Stimulated activated CD4-positive, alpha-beta T cell treated with anti-CD3 and anti-CD28 coated beads, Interleukin-4, amount 100 ng/mL, for 1 hour (primary cell): ENCODE measurements at places on chromosomes 12 and 14.

DNA sequence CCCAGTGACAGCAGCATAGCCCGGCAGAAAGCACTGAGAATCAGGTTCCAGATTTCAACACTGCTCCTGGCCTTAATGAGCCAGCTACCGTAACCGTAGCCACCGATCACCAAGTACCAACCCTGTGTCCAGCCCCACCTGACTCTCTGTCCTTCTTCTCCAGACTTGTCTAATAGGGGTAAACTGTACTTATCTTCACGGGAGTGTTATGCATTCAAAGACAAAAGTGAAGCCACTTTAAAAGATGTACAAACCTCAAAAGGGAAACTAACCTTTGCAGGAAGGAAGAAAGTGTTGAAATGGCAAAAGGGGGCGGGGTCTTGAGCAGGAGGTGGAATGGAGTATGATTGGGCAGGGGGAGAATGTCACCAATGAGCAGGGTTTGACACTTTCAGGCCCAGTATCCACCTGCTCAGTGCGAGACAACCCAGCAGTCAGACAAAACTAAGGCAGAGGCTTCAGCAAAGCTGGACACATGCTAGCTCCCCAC, 226.1 kb downstream of the CHST11 start:
- peak; percentile 67 for DNase-seq

DNA sequence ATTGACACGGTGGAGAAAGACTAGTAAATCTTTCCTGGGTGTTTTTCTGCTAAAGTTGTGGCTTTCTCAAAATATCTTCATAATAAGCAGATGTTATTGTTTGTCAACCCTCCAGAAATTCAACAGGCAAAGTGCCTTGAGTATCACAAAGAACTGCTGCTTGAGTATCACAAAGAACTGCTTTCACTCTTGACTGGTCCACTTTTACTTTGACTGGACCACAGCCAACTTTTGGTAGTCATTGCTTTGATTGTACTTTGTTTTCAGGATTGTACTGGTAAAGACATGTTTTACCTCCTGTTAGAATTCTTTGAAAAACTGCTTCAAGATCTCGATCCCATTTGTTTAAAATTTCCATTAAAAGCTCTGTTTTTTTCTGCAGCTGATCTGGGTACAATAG, 62.6 kb downstream of the PDZRN4 start:
- DNase-seq: no peak

- no peak for DNase-seq
These were observed 25.0 kb upstream of the SLC17A8 start for GRCh38 chr12:100331871-100332270.

DNA sequence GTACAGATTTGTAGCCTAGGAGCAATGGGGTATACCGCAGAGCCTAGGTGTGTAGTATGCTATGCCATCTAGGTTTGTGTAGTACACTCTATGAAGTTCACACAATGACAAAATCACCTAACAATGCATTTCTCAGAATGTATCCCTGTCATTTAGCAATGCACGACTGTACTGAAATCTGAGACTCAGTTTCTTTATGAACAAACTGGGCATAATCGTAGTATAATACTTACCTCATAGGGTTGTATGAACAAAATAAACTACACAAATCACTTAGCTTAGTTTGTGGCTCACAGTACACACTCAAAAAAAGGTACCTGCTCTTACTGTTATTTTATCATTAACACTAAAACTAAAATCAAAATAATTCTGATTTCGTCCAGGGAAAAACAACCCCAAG, 6.9 kb upstream of the PRKAG1 start:
- no peak for DNase-seq

- DNase-seq: no peak
These were observed 11.1 kb downstream of the DICER1 start for GRCh38 chr14:95146079-95146771.

DNA sequence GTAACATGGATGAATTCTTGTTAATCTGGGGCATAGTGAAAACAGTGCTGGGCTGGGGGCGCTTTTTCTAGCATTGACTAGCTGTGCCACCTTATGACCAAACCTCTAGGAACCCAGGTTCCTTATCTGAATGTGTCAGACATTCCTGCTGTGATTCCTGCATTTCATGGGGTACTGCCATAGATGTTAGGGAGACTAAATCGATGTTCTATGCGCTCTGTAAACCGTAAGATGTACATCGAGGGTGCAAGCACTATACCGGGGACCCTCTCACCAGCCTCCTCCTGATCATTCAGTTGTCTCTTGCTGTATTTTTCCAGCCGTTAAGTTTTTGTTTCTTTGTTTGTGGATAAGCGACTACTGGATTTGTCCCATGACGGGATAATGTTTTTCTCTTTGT, 170.9 kb upstream of the PARP11 start:
- DNase-seq: no peak

GRCh38 chr12:113796852-113797534, 169.1 kb downstream of the RBM19 start:
- DNase-seq: no peak

DNA sequence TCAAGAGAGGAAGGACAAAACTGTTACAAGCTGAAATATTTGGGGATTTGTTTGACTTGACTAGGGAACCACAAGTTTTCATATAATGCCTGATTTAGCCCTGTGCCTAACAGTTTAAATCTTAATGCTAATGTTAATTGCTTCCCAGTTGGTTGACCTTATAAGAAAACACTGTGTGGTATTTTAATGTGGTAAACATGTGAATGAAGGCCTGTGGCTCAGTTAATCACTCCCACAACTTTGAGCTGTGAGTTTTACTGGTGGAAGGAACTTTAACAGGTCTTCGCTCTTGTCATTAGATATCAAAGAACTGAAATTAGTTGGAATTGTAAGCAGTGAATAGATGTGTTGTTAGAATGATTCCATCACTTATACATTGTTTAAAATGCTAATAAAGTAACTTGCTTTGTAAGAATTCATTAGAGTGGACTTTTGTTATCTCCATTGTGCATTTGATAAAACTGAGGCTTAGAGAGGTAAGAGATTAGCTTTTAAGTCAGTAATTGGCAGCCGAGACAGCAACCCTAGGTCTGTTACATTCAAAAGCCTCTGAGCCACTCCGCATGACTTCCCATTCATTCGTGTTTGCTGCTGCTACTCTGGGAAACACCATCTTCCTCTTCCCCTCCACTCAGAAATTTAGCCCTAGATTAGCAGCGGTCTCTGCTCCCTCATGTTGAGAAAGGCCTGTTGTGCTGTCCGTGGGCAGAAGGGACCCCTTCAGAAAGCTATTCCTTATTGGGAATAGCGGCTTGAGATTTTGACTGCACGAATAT, 1.0 kb upstream of the TBK1 start:
- no peak for DNase-seq

- DNase-seq: no peak
These were observed 3.6 kb downstream of the FOXA1 start for GRCh38 chr14:37591311-37591940.

DNA sequence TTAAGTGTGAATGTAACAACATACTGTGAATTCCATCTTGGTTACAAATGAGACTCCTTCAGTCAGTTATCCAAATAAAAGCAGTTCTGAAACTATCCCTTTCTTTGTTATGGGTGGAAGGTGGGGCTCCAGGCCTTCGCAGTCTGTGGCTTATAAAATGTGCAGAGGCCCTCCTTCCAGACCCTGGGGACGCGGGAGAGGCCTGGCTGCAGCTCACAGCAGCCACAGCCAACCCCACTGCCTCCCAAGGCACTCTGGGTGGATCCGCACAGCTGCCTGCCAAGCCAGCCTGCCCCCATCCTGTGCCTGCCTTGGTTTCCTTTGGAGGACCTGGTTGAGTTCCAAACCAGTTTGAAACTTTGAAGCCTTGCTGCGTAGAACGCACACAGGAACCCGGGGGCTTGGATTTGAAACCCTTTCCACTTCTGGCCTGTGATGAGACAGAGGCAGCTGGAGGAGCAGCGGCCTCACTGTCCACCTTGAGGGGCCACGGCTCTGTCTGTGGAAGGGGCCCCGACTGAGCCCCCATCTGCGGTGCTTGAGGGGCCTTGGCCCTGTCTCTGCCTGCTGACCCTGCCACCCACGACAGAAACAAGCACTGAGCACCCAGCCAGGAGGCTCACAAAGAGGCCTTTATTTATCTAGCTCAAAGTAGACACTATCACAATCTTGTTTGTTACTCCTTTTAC, 30.4 kb downstream of the CCNK start:
- DNase-seq: no peak

DNA sequence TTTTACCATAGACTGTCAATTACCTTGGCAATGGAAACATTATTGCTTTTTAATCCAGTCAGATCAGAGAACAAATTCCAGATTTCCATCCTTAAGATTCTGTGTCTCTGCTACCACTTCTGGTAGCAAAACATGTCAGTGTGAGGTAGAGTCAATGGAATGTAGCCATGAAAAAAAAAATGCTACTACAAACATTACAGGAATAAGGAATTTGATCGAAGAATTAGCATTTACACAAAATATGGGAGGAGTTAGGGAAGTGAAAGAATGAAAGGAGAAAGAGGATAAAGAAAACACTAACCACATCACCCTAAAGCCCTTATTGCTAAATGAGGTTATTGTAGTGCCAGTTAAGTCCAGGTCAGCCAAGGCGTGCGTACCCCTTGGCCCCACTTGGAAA, 9.2 kb downstream of the MED21 start:
- DNase-seq: no peak

DNA sequence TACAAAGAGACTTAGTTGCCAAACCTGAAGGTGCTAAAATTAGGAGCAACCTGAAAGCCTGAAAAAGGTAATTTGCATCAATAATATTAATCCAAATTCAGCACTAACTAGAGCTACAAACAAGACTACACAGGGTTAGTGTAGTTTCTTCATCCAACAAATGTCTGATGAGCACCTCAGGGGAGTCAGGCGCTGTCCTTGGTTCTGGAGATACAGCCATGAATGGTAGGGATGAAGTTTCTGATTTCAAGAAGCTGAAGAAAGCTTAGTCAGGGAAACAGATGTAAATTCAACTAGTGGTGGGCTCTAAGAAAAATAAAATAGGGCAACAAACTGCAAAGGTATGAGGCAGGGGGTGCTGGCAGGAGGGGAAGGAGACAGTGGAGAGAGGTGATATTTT, 266.3 kb downstream of the GLT1D1 start:
- no peak for DNase-seq

DNA sequence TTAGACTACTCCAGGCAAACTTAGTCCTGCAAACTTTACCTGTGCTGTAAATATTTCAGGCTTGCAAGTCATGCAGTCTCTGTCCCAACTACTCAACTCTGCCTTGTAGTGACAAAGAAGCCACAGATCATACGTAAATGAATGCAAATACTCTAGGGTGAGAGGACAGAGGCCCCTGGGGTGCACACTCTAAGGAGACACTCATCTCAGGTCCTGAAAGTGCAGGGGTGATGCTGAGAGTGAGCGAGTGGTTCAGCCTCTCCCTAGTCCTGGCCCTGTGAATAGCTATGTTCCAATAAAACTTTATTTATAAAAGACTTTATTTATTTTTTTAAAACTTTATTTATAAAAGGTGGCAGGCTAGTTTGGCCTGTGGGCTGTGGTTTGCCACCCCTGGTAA, 34.9 kb downstream of the HCAR2 start:
- DNase-seq: no peak

GRCh38 chr12:107655281-107656065, 30.1 kb upstream of the PWP1 start:
- DNase-seq: no peak

DNA sequence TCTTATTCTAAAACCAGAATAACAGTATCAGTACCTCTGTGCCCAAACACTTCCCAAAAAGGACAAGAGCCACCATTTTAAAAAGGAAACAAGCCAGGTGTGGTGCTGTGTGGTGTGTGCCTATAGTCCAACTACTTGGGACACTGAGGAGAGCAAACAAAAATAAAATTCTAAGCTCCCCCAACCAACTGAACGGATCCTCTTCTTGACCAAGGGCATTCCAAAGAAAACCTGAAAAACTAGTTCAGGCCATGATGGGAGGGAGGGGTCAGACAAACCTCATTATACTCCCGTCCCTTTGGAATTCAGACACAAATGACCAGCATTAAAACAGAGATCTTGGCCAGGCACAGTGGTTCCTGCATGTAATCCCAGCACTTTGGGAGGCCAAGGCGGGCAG, 20.5 kb downstream of the SLC11A2 start:
- no peak for DNase-seq

- DNase-seq: no peak
These were observed 236.0 kb upstream of the SYT1 start for GRCh38 chr12:78628491-78629100.

DNA sequence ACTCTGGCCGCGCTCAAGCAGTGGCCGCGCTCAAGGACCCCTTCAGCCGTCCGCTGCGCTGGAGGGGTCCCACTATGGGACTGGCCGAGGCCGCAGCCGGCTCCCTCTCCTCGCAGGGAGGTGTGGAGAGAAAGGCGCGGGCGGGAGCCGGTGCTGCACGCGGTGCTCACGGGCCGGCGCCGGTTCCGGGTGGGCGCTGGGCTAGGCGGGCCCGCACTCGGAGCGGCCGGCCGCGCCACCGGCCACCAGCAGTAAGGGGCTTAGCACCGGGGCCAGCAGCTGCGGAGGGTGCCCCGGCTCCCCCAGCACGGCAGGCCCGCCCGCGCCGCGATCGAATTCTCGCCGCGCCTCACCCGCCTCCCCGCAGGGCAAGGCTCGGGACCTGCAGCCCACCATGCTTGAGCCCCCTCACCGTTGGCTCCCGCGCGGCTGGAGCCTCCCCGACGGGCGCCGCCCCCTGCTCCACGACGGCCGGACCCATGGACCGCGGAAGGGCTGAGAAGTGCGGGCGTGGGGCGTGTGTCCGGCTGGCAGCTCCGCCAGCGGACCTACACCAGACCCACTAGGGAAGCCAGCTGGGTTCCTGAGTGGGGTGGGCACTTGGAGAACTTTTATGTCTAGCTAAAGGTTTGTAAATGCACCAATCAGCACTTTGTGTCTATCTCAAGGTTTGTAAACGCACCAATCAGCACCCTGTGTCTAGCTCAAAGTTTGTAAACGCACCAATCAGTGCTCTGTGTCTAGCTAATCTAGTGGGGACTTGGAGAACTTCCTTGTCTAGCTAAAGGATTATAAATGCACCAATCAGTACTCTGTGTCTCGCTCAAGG, 49.5 kb downstream of the KLHL28 start:
- DNase-seq: no peak

DNA sequence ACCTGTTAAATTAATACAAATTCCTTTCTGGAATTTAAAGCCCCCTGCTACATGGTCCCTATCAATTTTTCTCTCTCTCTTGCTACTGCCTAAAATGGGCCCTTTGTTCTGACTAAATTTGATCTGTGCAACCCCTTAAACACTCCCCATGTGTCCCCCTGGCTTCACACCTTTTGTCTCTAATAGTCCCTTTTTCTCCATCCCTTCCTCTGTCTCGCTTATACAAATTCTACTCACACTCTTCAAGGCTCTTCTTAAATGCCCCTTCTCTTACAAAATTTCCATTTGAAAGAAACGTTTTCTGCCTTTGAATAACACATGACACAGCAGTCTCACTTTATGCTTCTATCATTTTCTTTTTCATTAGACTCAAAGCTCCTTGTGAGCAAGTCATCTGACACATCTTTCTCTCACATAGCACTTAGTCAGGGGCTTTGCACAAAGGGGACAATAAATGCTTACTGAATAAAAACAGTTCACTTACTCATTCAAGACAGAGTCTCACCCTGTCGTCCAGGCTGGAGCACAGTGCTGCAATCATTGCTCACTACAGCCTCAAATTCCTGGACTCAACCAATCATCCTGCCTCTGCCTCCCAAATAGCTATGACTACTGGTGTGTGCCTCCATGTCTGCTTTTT, 41.5 kb upstream of the NR2C1 start:
- no peak for DNase-seq
